ENCODE measurements at places on chromosomes 6 and 20. TPM values are rescaled to one million over a fixed set of nuclear protein-coding genes. Genes with fewer than 3 reads are reported as not detected.

CLPSL2 gene
- not detected for total RNA-seq

MDFI gene
- total RNA-seq = not detected

EFCAB8 gene
- 1.8 TPM for total RNA-seq

GRCh38 chr6:7311917-7312615, 933 bp downstream of the SSR1 start:
- H3K27ac ChIP-seq = peak overlapping the region; percentile 98
- peaks cover 33% of the 10 kb centered on the region for H3K4me1 ChIP-seq
- H3K27me3 ChIP-seq = no peaks in the 10 kb centered on the region
- peaks cover 4% of the 10 kb centered on the region for H3K36me3 ChIP-seq

DNA sequence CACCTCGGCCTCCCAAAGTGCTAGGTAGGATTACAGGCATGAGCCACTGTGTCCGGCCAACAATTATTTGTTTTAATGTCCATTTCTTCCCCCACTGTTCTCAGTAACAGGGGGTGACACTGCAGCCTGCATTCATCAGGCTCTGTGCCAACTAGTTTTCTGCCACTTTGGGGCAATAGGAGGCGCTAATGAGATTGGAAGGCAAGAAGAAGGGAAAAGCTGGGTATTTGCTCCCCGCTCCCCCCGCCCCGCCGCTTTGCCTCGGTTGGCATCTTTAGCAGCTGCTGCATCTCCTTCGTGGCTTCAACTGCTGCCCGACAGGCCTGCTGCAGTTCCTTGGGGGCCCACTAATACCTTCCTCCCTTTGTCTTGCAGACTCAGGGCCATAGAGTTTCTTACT, 35.0 kb upstream of the MDGA1 start:
- DNase-seq = no peak
- peaks cover 5% of the 10 kb centered on the region for H3K4me1 ChIP-seq

DNA sequence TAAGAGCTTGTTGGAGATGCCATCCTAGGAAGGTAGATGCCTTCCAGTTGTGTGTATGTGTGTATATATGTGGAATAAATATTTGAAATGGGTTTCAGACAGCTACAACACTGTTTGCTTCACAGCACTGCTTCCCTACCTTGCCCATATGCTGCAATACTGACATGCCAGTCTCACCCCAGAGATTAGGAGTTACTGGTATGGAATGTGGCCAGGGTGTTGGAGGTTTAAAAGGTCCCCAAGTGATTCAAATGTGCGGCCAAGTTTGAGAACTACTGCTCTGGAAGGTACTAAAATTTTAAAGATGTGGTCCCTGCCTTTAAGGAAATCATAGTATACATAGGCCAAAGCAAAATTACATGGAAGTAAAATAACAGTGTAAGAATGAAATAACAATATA, 39.5 kb downstream of the BCKDHB start:
- no peaks in the 10 kb centered on the region for H3K27me3 ChIP-seq
- H3K4me1 ChIP-seq = no peaks in the 10 kb centered on the region
- DNase-seq = no peak
- peaks cover 11% of the 10 kb centered on the region for H3K36me3 ChIP-seq
- no peak overlapping the region for H3K27ac ChIP-seq
- H3K4me3 ChIP-seq = no peak overlapping the region

DNA sequence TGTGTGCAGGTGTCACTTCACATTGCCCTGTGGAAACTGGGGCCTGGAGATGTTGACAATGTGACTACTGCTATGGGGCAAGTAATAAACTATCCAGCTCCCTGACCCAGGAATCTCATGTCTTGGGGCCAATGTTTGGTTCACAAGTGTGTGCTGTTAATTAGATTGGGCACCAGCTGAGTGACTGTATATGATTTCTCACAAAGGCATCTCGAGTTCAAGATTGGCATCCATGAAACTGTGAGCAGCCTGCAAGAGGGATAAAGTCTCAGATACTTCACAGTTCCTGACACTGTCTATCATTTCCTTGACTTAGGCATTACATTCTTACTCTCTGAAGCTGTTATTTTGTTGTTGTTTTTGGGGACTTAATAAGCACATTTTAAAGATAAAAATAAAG, 264.0 kb downstream of the PRKN start:
- H3K4me1 ChIP-seq = no peaks in the 10 kb centered on the region
- H3K4me3 ChIP-seq = no peak overlapping the region
- H3K36me3 ChIP-seq = no peaks in the 10 kb centered on the region
- H3K27me3 ChIP-seq = no peaks in the 10 kb centered on the region
- H3K27ac ChIP-seq = no peak overlapping the region

Measured in T-helper 17 cell (primary cell).